Lung (tissue), 17 donors: ENCODE measurements at places on chromosomes 12 and 14. TPM values are rescaled to one million over a fixed set of nuclear protein-coding genes. Genes with fewer than 3 reads are reported as not detected.

The KRT79 gene
- 1.5 TPM for polyA plus RNA-seq

The FLVCR2 gene
- polyA plus RNA-seq = 4.7 TPM

The CLEC7A gene
- polyA plus RNA-seq = 18.4 TPM

The FOXA1 gene
- polyA plus RNA-seq = 14.3 TPM

The KRT74 gene
- not detected for polyA plus RNA-seq

The RNASE3 gene
- 0.79 TPM for polyA plus RNA-seq

The CLEC4C gene
- 0.08 TPM for polyA plus RNA-seq

The MYF5 gene
- not detected for polyA plus RNA-seq

The TMTC2 gene
- 5.3 TPM for polyA plus RNA-seq
